CD4-positive, alpha-beta T cell treated with Interleukin-4 for 1 hour (primary cell): ENCODE measurements at places on chromosomes 16 and 17.

DNA sequence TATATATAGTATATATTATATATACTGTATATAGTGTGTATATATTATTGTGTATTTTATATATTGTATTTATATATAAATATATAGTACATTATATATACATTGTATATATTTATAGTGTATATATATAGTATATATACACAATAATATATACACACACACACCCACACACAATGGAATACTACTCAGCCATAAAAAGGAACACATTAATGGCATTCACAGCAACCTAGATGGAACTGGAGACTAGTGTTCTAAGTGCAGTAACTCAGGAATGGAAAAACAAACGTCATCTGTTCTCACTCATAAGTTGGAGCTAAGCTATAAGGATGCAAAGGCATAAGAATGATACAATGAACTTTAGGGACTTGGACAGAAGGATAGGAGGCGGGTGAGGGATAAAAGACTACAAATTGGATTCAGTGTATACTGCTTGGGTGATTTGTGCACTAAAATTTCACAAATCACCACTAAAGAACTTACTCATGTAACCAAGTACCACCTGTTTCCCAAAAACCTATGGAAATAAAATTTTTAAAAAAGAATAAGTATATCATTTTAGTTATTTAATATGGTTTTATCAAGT, 201.9 kb upstream of the CDH11 start:
- no peak for DNase-seq

DNA sequence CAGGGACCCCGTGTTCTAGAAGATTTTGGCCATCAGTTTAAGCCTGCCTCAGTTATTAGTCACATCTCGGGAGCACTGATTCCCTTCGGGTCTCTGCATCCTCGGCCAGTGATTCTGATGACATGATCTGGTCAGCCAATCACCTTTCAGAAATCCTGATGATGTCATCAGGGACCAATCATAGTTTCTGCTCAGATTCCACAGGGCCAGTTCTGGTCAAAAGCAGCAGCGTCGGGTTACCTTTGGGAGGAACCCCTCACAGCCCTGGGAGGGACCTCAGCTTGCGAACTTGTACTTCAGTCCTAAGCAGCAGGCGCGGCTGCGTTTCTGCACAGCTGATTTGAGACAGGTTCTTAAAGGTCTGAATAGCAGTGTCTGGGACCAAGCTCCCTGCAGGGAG, 13.9 kb downstream of the KDM8 start:
- DNase-seq = no peak

DNA sequence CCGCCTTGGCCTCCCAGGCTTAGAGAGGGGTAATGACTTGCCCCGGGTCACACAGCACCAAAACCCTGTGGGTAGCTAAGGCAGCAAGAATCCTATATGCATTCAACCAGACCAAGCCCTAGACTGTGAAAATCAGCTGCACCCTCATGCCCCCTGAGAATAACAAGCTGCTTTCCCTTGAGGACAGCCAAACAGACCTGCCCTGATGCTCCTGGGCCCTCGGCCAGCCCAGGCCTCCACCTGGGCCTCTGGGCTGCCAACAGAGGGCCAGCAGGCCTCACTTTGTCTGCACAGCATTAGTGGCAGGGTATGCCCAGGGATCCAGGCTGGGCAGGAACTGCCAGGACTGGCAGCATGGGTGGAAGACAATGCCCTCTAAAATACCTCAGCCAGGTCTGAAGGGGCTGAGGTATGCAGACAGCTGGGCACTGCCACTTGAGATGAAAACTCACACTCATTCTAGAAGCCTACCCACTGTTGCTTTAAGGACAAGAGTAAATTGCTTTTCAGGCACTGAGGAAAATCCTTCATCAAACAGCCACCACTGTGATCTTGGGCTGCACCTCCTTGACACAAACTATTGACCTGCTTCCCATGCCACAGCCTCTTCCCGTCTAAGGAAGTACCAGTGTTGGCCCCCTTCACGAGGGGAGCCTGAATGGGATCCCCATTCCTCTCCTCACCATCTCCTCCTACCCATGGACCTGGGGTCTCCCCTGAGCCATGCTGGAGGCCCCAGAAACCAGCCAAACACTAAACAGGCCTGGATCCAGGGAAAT, 8.8 kb downstream of the ST3GAL2 start:
- DNase-seq = no peak

DNA sequence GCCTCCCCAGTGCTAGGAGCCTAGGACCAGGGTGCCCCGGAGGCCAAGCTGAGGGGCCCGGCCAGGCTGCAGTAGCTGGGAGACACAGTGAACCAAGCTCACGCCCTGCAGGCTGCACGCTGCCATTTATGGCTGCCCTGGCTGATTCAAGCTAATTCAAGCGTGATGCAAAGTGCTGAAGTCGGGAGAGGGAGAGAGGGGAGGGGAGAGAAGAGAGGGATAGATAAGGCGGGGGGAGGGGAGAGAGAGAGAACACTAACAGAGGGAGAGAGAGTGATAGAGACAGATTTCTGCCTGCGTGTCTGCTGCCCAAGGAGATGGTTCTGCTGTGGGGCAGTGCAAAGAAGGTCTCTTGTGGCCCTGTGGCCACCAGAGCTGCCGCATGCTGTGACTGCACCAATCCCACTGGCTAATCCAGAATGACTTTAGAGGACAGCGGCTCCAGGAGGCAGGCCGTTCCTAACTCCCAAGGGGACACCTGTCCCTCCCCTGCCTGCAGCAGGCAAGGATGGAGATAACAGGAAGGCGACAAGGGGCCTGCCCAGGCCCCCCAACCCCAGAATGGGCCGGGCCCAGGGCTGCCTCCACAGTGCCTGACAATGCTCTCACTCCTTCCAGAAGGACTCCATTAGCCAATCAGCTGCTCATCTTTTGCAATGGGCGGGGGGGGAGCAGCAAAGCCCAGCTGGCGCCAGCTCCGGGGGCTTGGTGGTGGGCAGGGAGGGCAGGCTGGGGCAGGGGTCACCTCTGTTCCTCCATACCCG, 12.9 kb downstream of the MXRA7 start:
- DNase-seq = no peak

GRCh38 chr16:6880263-6880662, 452.4 kb upstream of the RBFOX1 start:
- no peak for DNase-seq

DNA sequence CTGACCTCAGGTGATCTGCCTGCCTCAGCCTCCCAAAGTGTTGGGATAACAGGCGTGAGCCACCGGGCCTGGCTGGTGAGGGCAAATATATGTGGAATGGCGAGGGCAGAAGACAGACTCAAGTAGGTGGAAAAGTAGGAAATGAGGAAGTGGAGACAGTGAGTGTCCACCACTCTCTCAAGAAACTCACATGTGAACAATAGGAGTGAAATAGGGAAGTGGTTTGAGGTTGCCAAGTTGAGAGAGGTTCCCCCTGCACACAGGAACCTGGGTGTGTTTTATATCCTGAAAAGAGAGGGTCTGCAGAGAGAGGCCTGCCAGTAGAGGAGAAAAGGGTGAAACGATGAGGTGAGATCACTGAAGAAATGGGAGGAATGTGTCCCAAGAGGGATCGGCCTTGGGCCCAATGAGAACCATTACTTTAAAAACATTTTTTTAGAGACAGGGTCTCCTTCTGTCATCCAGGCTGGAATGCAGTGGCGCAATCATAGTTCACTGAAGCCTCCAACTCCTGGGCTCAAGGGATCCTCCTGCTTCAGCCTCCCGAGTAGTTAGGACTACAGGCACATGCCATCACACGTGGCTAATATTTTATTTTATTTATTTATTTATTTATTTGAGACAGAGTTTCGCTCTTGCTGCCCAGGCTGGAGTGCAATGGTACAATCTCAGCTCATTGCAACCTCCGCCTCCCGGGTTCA, 17.1 kb upstream of the CORO1A start:
- peak; percentile 31 for DNase-seq

DNA sequence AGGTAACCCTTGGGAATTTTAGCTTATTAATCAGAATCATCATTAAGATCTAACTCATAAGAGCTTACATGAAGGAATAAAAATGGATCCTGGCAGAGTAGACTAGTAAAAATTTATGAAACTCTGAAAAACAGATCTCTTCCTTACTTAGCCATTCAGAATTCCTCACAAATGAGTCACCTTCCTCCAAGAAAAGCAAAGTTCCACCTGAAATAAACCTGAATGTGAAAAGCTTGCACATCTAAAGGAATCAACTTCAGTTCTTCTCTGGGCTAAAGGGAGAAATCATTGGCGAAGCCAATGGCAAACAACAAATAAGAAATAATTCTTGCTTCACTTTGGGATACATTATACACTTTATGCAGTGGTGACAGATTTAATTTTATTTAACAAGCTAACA, 22.7 kb downstream of the MYO1D start:
- DNase-seq = no peak

- no peak for DNase-seq
These were observed 2.8 kb upstream of the LPCAT2 start for GRCh38 chr16:55506083-55506482.

GRCh38 chr17:36149296-36149820, 27.1 kb downstream of the TBC1D3B start:
- DNase-seq = no peak
